ENCODE measurements at places on chromosomes 2 and 18.
A peak's percentile ranks its signal among the peaks of the same experiment; 100 is the strongest.

DNA sequence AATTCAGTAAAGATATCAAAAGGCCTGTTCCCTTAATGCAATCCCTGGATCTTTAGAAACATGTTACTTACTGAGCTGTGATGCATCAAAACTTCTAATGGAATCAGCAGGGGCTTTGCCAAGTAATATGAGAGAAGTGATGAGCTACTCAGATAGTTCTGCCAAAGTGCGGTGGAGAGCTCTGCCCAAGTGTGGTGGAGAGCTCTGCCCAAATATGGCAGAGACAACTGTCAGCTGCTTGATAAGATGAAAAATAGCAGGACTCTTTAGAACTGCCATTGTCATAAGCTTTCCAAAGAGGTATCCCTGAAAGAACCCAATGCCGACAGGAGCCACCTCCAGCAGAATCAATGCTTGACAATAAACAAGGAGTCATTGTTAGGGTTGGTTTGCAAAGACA lies 167.9 kb upstream of the SLC39A10 start:
- no peak for DNase-seq
- no peaks in the 10 kb centered on the region for H3K27me3 ChIP-seq
- H3K4me3 ChIP-seq = no peak overlapping the region
- no peaks in the 10 kb centered on the region for H3K36me3 ChIP-seq
- peak overlapping the region; percentile 100 for H3K27ac ChIP-seq

DNA sequence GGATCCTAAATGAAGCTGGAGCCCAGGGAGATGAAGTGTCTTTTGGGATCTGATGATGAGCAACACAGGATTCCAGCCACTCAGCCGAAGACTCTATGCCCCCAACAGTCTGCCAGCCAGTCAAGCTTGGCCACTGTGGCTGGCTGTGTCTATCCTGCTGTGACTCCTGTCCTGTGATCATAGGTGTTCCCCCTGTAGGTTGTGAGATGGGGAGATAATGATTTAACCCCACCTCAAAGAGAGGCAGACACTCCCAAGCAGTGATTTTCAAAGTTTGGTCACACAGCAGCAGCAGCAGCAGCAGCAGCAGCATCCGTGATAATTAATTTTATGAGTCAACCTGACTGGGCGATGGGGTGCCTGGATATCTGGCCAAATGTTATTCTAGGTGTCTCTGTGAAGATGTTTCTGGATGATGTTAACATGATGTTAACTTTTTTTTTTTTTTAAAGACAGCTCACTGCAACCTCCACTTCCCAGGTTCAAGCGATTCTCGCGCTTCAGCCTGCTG lies 21.4 kb upstream of the RHOB start:
- DNase-seq = no peak
- no peak overlapping the region for H3K4me3 ChIP-seq
- H3K27ac ChIP-seq = no peak overlapping the region
- H3K4me1 ChIP-seq = no peaks in the 10 kb centered on the region
- H3K36me3 ChIP-seq = no peaks in the 10 kb centered on the region

GRCh38 chr2:160892204-160892603 lies 268.0 kb upstream of the TANK start:
- H3K27ac ChIP-seq = no peak overlapping the region
- no peaks in the 10 kb centered on the region for H3K36me3 ChIP-seq
- H3K27me3 ChIP-seq = no peaks in the 10 kb centered on the region

GRCh38 chr18:6109743-6110142 lies 214.4 kb upstream of the TMEM200C start:
- no peak for DNase-seq
- H3K27ac ChIP-seq = no peak overlapping the region
- H3K4me1 ChIP-seq = no peaks in the 10 kb centered on the region
- no peaks in the 10 kb centered on the region for H3K27me3 ChIP-seq

GRCh38 chr2:100974712-100975520 lies 27.2 kb upstream of the RPL31 start:
- no peak overlapping the region for H3K4me3 ChIP-seq
- DNase-seq = no peak
- H3K4me1 ChIP-seq = no peaks in the 10 kb centered on the region
- 0 out of 2 replicates have a peak, but pooled peaks cover 4% of the 10 kb centered on the region for H3K36me3 ChIP-seq

DNA sequence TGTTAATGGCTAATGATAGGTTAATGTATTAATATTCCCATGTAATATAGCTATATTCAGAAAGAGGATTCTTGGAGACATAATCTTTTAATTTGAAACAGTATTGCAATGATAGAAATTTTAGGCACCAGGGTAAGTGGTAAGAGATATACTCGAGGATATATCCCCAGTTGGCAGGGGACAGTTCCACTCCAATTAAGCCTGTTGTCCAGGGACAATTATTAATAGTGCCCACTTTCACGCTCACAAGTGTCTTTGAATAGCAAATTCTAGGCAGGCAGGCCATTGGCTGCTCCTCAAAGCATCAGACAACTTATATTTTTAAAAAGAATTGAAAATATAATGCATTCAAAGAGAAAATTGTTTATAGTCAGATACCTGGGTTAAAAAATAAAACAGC lies 190.7 kb downstream of the PDE11A start:
- H3K27me3 ChIP-seq = peaks cover 14% of the 10 kb centered on the region
- H3K27ac ChIP-seq = no peak overlapping the region
- no peaks in the 10 kb centered on the region for H3K36me3 ChIP-seq
- no peaks in the 10 kb centered on the region for H3K4me1 ChIP-seq

DNA sequence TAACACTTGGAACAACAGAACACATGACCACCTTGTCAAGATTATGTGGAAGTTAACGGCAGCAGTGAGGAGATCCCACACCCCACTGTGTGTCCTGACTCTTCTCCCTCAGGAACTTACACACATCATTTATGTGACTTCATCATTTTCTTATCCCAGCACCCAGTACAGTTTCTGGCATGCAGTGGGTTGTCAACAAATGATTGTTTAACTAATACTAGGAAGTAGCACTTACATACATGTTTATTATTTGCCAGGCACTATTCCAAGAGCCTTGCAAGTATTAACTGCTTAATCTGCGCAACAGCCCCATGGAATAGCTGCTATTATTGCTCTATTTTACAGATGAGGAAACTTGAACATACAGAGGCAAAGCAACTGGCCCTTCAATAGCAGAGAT lies 391.5 kb downstream of the TXNL1 start:
- no peak for DNase-seq
- no peak overlapping the region for H3K27ac ChIP-seq
- H3K4me3 ChIP-seq = no peak overlapping the region
- no peaks in the 10 kb centered on the region for H3K36me3 ChIP-seq

DNA sequence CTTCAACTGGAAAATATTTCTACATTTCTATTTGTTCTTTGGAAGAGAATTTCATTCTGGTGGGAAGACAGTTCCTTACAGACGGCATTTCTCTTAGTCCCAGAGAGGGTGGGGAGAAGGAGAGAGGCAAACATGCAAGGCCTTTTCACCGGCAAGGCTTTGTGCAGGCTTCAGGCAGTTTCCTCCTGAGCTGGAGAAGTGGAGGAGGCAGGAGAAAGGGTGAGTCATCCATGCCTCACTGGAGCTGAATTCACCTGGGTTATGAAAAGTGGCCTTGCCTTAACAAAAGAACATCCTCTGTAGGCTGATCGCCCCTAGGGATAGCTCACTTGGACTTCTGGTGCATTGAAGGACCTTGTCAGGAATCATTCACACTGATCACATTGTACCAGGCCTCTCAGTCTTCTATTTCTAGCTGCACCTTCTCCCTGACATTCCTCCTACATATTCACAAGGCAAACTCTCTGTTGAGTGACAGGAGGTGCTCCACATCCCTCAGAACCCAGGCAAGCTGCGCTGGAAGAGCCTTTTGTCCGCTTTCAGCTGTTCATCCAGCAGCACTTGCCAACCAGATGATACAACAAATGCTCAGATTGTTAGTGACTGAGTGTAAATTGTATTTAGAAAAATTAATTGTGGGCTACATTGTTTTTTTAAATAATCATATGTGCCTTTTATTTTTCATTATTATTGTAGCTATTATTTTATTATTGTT lies 796.1 kb downstream of the DCDC2C start:
- H3K4me1 ChIP-seq = no peaks in the 10 kb centered on the region
- DNase-seq = no peak
- H3K27ac ChIP-seq = no peak overlapping the region
- no peaks in the 10 kb centered on the region for H3K27me3 ChIP-seq

- H3K27ac ChIP-seq = no peak overlapping the region
- no peak overlapping the region for H3K4me3 ChIP-seq
- no peaks in the 10 kb centered on the region for H3K36me3 ChIP-seq
- no peaks in the 10 kb centered on the region for H3K27me3 ChIP-seq
- H3K4me1 ChIP-seq = no peaks in the 10 kb centered on the region
- DNase-seq = no peak
Measured at GRCh38 chr2:6011921-6012320, 319.7 kb downstream of the SOX11 start.

DNA sequence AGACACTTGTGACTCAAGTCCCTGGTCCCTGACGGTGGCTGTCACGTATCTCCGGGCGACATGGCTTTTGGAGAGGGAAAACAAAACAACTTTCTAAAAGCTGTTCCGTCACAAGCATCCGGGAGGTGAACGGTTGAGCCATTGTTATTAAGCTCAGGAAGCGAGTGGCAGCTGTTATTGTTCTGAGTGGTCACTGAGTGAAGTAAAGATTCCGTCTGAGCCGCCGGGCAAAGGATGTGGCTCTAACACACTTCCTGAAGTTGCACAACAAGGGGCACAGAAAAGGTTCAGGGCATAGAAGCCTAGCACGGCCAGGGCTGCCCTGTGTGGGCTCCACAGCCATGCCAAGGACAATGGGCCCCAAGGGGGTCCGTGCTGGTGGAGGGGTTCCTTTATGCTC lies 24.3 kb downstream of the INPP5D start:
- no peaks in the 10 kb centered on the region for H3K27me3 ChIP-seq
- H3K4me3 ChIP-seq = no peak overlapping the region
- H3K36me3 ChIP-seq = peaks cover 42% of the 10 kb centered on the region
- no peak for DNase-seq

DNA sequence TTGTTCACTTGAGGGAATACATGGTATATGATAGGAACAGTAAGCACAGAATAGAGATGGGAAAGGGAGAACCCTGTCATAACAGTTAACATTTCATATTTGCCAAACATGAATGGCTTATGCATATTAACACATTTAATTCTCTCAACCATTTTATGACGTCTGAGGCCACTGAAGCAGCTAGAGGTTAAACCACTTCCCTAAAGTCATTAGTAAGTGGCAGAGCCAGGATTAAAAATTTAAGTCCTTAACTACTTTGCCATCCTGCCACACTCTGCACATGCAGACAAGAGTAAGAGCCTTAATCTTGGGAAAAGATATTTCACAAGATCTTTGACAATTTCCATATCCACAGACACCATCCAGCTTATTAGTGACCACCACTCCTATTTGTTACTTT lies 2.1 kb downstream of the LIPT1 start:
- H3K36me3 ChIP-seq = peaks cover 29% of the 10 kb centered on the region
- H3K27me3 ChIP-seq = no peaks in the 10 kb centered on the region

DNA sequence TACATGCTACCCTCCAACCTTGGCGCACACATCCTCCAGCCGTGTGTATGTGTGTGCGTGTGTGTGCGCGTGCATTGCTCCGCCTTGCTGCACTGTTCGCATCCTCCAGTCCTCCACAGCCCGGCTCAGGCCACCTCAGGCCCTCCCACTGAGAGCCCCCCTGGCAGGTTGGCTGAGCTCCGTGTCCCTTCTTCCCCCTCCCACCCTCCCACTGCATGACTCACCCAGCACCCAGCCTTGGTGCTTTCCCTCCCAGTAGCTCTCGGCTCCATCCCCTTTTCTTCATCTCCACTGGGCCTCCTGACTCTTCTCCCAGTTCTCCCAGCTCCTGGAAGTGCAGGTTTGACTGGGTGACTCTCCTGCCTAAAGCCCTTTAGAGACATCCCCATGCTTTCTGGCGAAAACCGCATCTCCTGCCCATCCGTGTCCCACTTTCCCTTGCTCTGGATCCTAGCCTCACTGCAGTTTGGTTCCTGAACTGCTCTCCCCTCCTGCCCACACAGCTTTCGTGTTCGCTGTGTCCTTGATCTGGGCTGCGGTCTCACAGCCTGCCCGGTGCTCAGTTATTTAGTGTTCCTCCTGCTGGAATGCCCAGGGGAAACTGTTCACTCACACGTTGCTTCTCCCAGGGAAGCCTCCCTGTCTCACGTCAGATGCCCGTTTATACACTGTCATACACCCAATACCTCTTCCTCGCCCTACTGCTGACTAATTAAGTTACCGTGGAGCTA lies 4.9 kb downstream of the TMEM177 start:
- DNase-seq = no peak
- peaks cover 18% of the 10 kb centered on the region for H3K4me1 ChIP-seq
- peaks cover 38% of the 10 kb centered on the region for H3K36me3 ChIP-seq
- H3K27me3 ChIP-seq = no peaks in the 10 kb centered on the region

- H3K4me3 ChIP-seq = no peak overlapping the region
- no peaks in the 10 kb centered on the region for H3K36me3 ChIP-seq
- peaks cover 6% of the 10 kb centered on the region for H3K4me1 ChIP-seq
- H3K27ac ChIP-seq = no peak overlapping the region
- DNase-seq = no peak
Measured at GRCh38 chr2:39099870-39100728, 20.8 kb downstream of the SOS1 start.

GRCh38 chr2:49924044-49924817 lies 769.9 kb upstream of the FSHR start:
- H3K36me3 ChIP-seq = no peaks in the 10 kb centered on the region
- H3K27me3 ChIP-seq = no peaks in the 10 kb centered on the region
- H3K4me1 ChIP-seq = no peaks in the 10 kb centered on the region
- no peak overlapping the region for H3K4me3 ChIP-seq

- H3K4me1 ChIP-seq = no peaks in the 10 kb centered on the region
- H3K36me3 ChIP-seq = peaks cover 5% of the 10 kb centered on the region
- no peak overlapping the region for H3K4me3 ChIP-seq
- H3K27ac ChIP-seq = no peak overlapping the region
Measured at GRCh38 chr2:158518084-158518483, 61.3 kb downstream of the PKP4 start.

GRCh38 chr2:56682397-56682760 lies 498.6 kb downstream of the CCDC85A start:
- no peaks in the 10 kb centered on the region for H3K4me1 ChIP-seq
- no peaks in the 10 kb centered on the region for H3K27me3 ChIP-seq
- no peak overlapping the region for H3K4me3 ChIP-seq
- no peak overlapping the region for H3K27ac ChIP-seq
- no peak for DNase-seq
- H3K36me3 ChIP-seq = no peaks in the 10 kb centered on the region

GRCh38 chr2:220194630-220195584 lies 567.5 kb downstream of the SLC4A3 start:
- H3K36me3 ChIP-seq = no peaks in the 10 kb centered on the region
- DNase-seq = no peak
- no peak overlapping the region for H3K4me3 ChIP-seq
- H3K27me3 ChIP-seq = no peaks in the 10 kb centered on the region
- no peak overlapping the region for H3K27ac ChIP-seq
- no peaks in the 10 kb centered on the region for H3K4me1 ChIP-seq

- H3K36me3 ChIP-seq = no peaks in the 10 kb centered on the region
- H3K27me3 ChIP-seq = no peaks in the 10 kb centered on the region
- no peak for DNase-seq
- no peak overlapping the region for H3K4me3 ChIP-seq
- no peak overlapping the region for H3K27ac ChIP-seq
Measured at GRCh38 chr18:53629337-53629736, 595.1 kb downstream of the MBD2 start.

All from DND-41 (cell line).